ENCODE measurements at places on chromosomes 4 and X.
A peak's percentile ranks its signal among the peaks of the same experiment; 100 is the strongest.

GRCh38 chr4:76213415-76214176, at the start of gene SCARB2:
TSS of gene SCARB2 (minus strand) at chr4:76213824. CDS start at chr4:76213543, 281 bp downstream.
- DNase-seq, result peak; percentile 75

DNA sequence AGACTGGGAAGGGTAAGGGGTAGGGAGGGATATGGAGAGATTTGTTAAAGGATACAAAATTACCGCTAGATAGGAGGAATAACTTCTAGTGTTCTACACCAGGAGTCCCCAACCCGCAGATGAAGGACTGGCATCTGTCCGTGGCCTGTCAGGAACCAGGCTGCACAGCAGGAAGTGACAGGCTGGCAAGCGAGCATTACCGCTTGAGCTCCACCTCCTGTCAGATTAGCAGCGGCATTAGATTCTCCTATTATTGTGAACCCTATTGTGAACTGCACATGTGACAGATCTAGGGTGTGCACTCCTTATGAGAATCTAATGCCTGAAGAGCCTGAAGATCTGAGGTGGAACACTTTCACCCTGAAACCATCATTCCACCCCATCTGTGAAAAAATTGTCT, 27.9 kb upstream of the BBS7 start:
- peak; percentile 10 for DNase-seq

GRCh38 chr4:3721627-3722026, 44.6 kb upstream of the ADRA2C start:
- no peak for DNase-seq

GRCh38 chr4:104728380-104729122, 233.9 kb upstream of the CXXC4 start:
- DNase-seq, result no peak

- no peak for DNase-seq
These were observed 27.0 kb upstream of the PDGFC start for GRCh38 chr4:156998500-156999174.

- DNase-seq, result no peak
These were observed 166.5 kb downstream of the TBX22 start for GRCh38 chrX:80181079-80181478.

DNA sequence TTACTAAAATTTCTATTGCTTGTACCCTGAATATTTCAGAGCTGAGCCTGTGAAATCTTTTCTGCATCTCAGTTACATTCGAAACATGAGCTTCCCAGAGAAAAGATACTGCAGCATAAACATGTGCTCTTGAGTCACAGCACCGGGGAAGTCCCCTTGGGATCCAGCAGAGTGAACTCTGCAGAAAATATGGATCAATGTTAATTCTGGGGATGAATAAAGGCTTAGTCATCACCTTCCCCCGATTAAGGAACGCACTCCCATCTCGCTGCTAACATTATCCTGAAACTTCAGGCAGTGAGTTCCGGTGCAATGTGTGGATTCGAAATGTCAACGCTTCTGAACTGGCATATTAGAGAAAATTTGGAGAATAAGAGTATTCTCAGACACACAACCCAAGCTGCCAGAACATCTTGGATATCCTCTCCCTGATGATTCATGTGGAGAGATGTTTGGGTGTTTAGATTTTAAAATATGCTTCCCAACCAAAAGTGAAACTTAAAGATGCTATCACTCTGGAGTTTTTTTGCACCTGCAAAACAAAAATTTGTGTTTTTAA, 90.8 kb downstream of the IRF2 start:
- DNase-seq, result no peak

DNA sequence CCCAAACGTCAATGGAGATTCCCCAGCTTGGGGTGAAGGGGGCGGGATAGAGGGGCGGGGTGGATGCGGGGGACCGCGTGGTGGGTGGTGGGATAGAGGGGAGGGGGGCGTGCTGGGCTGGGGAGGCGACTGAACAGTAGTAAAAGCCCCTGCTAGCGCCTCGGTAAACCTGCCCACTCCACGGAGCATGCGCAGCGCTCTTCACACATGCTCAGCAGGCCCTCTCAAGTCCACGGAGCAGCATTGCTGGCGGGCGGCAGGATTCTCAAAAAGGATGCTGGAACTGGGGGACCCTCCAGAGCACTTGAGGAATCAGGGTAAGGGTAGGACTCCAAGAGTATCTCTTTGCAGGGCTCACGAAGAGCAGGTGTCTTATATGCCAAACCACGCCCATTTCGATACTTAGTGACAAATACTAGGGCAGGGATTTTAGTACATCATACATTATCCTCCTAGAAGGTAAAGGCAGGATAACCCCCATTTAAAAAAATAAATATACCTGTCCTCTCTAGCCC, 378 bp upstream of the RPS6KA6 start:
- DNase-seq, result no peak

DNA sequence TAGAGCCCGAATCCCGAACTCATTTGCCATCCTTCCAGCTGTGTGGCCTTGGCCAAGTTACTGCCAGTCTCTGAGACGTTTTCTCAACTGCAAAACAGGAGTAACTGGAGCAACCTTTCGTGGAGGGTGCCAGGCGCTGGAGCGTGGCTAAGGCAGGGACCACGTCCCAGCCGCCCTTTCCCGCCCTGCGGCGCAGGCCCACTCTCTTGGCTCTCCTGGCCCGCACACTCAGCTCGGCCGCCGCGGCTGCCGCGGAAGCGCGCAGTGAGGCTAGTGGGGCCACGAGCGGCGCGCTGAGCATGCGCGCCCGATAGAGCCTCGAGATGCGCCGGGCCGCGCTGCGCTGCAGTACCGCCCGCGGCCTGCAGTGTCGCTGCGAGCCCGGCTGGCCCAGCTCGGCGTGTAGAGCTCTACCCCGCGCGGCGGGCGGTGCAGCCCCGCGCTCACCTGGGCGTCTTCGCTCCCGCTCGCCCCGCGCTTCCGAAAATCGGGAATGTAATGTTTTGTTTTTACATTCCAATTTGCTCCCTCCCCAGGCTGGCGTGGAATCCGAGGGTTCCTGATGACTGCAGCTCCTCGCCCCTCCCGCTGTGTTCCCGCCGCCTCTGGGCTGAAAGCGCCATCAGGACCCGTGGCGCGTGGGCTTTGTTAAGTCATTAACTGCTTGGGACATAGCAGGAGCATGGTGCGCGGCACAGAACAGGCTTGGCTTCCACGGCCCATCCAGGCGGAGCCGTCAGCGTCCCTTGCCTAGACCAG, 4.0 kb upstream of the ZNF518B start:
- DNase-seq, result peak; percentile 63

DNA sequence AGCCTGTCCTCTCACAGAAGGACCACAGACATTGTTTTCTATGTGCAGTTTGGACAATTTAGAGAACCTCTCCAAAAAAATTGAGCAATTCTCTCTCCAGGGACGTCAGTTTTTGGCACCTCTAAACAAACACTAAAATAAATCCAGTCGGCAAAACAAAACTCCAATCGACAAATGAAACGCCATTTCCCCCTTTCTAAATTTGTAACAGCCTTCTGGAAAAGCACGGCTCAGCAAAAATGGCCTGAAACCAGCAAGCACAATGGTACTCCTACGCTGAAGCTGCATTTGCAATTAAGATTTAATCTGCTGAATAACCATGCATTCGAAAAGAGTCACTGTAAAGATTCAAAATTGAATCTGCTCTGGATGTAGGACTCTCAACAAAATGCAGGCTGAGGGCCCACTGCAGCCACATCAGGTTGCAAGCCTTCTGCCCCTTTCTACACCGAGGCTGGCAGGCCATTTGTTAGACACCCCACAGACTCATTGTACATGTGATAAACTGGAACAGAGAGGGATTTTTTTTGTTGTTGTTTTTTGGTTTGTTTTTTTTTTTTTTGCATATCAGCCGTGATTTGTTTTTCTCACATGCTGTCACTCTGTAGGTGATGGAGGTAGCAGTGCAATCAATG, 79.9 kb upstream of the MAP3K15 start:
- DNase-seq, result no peak

GRCh38 chr4:26746802-26747213, 113.8 kb upstream of the STIM2 start:
- no peak for DNase-seq

DNA sequence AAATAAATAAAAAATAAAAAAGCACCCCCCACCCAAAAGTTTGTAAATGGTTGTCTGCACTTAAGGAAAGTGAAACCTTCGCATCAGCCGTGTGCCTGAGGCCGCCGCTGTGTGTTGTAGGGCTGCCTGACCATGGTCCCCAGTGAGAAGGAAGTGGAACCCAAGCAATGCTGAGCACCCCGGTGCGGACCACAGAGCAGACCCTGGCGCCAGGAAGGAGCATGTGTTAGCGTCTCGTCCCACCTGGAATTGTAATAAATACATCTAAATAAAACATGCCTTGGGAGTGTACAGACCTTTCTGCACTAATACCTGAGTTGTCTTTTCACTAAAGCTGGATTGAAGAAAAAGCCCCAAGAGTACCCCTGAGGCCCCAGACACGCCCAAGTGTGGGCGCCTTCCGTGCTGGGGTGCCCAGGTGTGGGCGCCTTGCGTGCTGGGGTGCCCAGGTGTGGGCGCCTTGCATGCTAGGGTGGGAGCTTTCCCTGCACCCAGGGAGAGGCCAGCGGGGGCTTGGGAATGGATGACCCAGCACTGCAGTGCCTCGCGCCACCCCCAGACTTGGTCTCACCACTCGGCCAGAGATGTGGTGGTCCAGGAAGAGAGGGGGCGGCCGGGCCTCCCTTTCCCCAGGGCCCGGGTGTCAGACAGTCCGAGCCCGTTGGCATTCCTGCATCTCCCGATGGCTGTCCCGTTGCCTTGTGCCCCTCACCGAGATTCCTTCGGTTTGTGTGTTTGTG, 33.7 kb downstream of the HTT-AS start:
- DNase-seq, result no peak

GRCh38 chrX:39117101-39117500, 315.8 kb downstream of the MID1IP1 start:
- no peak for DNase-seq

- DNase-seq, result no peak
These were observed 144.2 kb downstream of the RELL1 start for GRCh38 chr4:37541956-37542355.

DNA sequence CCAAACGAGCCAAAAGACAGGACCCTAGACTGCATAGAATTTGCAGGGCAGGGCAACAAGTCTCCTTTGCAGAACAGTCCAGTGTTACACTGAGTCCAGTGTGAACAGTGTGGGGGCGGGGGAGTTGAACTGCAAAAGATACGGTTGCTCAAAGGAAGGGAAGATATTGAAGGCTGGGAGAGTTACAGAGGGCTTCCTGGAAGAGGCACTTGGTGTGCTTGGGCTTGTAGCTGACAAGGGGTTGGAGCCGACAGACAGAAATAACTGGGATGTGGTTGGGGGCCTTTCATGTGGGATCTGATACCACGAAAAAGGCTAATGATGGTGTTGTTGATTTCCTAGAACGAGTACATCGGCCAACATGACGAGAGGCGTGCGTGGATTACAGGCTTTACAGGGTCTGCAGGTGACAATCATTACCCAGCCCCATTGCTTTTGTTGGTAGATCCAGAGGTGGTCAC, 6.1 kb downstream of the XPNPEP2 start:
- no peak for DNase-seq

DNA sequence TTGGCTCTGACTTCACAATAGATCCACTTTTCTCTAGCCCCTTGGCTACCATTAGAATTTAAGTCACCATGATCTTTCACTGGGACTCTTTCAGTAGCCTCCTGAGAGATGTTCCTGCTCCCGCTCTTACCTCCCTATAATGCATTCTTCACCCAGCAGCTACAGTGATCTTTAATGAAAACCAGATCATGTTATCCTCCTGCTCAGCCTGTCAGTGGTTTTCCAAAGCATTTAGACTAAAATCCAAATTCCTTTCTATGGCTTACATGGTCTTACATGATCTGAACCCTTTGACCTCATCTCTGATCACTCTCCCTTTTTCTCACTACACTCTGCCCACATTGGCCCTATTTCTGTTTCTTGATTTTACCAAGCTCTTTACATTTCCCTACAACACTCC, 18.3 kb upstream of the RPS6KA3 start:
- DNase-seq, result no peak

- no peak for DNase-seq
These were observed 116.3 kb upstream of the NRK start for GRCh38 chrX:105706041-105706440.

GRCh38 chr4:121728798-121729226, 32.0 kb upstream of the ANXA5 start:
- no peak for DNase-seq

- DNase-seq, result no peak
These were observed 98.7 kb downstream of the NFKB1 start for GRCh38 chr4:102599886-102600285.

GRCh38 chrX:56765811-56766553, 36.9 kb downstream of the NBDY start:
- DNase-seq, result no peak

DNA sequence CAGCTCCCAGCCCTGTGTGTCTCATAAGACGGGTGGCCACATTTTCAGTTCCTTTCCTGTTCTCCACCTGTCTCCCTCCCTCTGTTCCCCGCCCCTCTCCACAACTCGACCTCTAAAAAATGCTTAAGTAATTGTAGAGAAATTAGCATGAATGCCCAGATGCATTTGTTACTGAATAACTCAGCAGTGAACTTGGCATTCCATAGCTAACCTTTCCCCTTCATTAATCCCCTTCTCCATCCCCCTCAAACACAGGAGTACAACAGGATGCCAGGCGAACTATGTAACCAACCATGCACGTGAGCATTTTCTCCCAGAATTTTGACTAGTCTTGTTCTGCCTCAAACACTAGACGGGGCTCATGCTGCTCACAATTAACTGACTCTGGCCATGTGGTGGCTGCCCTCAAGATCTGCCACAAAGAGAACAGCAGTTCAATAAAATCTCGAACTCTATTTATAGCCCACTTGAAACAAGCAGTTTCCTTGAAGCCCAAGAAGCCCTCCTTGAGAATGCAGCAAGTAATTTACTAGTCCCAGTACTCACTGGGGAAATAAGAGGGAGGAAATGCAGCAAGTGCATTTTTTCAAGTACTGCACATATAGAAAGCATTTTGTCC, 351.2 kb downstream of the ARHGAP24 start:
- DNase-seq, result no peak

GRCh38 chr4:85733798-85734197, 258.8 kb downstream of the ARHGAP24 start:
- DNase-seq, result no peak

- no peak for DNase-seq
These were observed 7.5 kb downstream of the STOX2 start for GRCh38 chr4:183912585-183912984.

- no peak for DNase-seq
These were observed 114.3 kb downstream of the AMELX start for GRCh38 chrX:11407331-11408108.

GRCh38 chr4:174254613-174255012, 28.9 kb downstream of the FBXO8 start:
- DNase-seq, result no peak
